Sciatic nerve (tissue), 2 donors: ENCODE measurements at places on chromosomes 1 and 21.

DNA sequence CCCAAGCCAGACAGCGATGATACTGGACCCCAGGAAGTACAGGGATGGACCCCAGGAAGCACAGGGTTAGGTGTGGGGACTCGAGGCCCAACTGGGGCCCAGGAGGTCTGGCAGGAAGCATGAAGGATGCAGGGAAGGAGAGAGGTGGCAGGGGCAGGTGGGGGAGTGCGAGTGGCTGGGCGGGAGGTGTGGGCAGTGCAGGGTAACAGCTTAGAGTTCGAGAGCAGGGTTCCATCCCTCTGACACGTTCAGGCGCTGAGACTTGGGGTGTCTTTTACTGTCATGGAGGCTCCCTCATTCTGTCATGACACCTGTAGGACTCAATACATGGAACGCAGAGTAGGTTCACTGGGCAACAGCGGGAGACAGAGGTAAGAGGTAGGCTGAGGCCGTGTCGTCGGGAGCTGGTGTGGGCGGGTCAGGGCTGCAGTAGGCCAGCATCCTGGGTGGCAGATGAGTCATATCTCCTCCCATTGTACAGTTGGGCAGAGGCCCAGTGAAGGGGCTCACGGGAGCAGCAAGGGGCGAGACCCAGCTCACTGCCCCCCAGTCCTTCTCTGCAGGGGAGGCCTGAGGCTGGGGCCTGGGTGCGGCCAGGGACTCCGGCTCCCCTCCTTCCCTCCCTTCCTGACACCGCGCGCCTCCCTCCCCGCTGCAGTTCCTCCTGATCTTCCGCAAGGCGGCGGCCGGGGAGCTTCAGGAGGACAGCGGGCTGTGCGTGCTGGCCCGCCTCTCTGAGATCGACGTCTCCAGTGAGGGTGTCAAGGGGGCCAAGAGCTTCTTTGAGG, 11.6 kb upstream of the CTRC start:
- peak; percentile 72 for DNase-seq

GRCh38 chr1:17857109-17857499, 102.0 kb downstream of the ACTL8 start:
- DNase-seq = no peak

DNA sequence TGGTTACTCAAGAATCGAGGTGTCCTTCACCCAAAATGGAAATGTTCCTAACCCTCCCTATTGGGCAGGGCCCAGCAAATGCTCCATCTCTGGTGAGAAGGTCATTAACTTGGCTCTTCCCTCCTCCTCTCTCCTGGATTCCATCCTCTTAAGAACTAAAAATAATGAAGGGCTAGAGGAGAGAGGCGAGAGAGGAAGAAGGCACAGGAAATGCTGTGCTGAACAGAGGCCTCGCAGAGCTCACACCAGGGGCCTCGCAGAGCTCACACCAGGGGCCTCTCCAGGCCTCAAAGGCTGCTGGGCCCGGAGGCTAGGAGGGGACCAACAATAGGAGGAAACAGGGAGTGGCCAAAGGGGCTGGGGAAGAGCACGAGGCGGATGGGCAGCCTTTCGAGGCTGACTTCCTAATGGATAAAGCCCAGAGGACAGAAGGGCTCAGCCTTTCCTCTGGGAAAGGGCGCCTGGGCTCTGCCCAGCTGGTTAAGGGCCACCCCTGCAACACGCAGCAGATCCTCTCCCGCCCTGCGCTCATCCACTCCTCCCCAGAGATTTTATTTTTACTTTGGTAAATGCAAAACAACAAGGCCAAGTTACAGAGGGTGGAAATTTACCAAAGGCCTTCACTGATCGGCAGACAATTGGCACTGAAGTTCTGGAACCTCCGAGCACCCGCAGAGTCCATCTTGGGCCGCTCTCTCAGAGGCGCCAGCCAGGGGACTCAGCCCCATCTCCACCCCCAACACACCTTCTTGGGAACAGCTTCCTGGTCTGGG, 78.5 kb downstream of the ITPKB start:
- DNase-seq = no peak

- no peak for DNase-seq
Observed at GRCh38 chr1:168835176-168835575, 106.2 kb upstream of the DPT start.

- DNase-seq = no peak
Observed at GRCh38 chr1:222229672-222230312, 318.1 kb downstream of the HHIPL2 start.

GRCh38 chr1:167620002-167620401, 10.0 kb upstream of the RCSD1 start:
- DNase-seq = no peak

DNA sequence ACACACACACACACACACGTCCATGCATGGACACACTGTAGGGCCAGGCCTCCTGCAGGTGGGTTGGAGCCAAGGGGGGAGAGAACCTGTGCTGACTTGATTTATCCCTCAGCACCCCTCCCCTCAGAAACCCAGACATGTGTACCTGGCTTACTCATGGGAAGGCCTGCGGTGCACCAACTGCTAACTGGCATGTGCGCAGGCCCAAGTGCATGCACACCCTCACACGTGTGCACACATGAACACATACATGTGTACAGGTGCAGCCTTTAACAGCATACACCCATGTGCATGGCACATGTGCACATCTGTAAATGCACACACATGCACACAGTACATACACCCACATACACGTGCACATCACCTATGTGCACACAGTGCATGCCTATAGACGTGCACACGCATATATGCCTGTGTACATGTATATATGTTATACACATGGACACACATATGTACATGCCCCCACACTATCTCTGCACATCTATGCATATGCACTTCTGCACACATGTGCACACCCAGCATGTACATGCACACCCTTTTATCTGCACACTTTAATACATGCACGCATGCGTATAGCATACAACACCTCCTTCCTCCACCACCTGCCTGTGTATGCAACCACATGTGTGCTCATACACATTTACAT, 67.5 kb downstream of the TRIM11 start:
- peak; percentile 43 for DNase-seq

DNA sequence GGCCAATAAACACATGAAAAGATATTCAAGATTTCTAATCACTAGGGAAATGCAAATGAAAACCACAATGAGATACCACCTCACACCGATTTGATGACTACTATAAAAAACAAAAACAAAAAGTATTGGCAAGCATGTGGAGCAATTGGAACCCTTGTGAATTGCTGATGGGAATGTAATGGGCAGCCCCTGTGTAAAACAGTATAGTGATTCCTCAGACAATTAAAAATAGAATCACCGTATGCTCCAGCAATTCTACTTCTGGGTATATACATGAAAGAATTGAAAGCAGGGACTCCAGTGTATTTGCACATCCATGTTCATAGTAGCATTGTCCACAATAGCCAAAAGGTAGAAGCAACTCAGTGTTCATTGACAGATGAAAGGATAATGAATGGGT, 12.9 kb upstream of the C1orf115 start:
- DNase-seq = no peak

- DNase-seq = no peak
Observed at GRCh38 chr1:151982300-151983005, 11.2 kb downstream of the S100A10 start.

GRCh38 chr1:181135437-181135731, 46.9 kb downstream of the IER5 start:
- no peak for DNase-seq

DNA sequence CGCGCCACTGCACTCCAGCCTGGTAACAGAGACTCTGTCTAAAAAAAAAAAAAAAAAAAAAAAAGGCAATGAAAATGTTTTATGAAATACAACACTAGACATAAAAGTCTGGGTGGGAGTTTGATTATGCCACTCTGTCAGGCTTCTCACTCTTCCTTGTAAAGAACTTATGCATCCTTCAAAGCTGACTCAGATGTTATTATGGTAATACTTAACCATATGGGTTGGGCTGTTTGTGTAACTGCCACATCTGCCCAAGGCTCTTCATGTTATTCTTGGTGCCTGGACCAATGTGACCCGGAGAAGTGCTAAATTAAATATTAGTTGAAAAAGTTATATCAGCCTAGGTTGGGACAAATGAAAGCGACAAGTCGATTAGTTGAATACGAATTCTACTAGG, 23.8 kb downstream of the FAM89A start:
- DNase-seq = no peak

- no peak for DNase-seq
Observed at GRCh38 chr1:21955058-21955457, 17.9 kb upstream of the HSPG2 start.

DNA sequence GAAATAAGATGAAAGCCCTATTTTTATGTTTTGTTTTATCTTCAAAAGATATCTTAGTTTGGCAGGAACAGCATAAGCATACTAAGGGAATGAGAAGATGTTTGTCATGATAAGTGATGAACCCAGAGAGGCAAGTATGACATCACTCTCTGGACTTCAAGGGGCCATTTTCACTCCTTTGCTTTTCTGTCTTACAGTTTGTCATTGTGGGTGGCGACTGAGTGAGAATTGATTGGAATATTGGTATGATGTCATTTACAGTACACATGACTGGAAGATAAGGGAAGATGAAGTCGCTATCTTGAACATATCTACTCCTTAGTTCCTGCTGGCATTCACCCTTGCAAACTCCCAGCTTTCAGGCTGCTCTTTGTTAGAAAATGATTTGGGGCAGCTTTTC, 258.1 kb upstream of the RAB4A start:
- no peak for DNase-seq

- DNase-seq = peak; percentile 51
Observed at GRCh38 chr21:46112725-46113215, 14.9 kb downstream of the COL6A2 start.

GRCh38 chr1:233340031-233340555, 12.6 kb downstream of the MAP3K21 start:
- DNase-seq = no peak

DNA sequence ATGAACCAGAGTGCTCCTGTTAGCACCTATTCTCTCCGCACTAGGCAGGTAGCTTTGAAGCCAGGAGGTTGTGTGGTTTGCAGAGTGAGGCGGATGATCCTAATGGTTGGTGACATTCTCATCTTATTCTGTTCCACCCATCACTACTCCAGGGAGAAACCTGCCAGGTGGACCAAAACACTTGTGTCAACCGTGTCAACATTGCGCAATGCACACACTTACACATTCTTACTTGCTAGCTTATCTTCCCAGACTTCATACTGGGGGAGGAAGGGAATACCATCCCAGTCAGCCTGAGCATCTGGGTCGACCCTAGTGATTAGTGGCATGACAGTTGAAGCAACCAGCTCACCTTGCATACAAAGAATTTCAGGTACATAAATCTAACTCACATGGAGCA, 236.9 kb downstream of the RPS6KC1 start:
- DNase-seq = no peak

- DNase-seq = no peak
Observed at GRCh38 chr1:34425785-34426184, 249.1 kb downstream of the C1orf94 start.

GRCh38 chr1:40610156-40610555, 55.3 kb downstream of the RIMS3 start:
- DNase-seq = no peak

DNA sequence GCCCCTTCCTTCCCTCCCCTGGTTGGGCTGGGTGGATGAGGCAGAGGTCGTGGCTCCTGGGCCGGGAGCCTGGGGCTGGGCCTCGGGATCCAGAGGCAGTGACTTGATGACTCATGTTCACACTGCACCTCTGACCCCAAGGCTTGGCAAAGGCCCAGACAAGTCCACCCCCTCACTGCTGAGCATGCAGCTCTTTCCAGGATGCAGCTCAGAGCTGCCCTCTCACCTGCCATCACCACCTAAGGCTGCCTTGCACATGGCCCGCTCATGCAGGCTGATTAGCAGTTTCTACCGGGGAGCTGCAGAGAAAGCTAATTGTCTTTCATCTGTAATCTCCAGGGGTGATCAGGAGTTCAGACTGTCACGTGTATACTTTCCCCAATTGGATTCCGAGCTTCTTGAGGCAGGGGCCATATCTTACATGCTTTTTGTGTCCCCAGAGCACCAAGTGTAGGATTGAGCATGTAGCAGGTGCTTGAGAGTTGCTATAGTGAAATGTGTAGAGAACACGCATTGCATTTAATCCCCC, 62.1 kb downstream of the LRRN2 start:
- peak; percentile 77 for DNase-seq

DNA sequence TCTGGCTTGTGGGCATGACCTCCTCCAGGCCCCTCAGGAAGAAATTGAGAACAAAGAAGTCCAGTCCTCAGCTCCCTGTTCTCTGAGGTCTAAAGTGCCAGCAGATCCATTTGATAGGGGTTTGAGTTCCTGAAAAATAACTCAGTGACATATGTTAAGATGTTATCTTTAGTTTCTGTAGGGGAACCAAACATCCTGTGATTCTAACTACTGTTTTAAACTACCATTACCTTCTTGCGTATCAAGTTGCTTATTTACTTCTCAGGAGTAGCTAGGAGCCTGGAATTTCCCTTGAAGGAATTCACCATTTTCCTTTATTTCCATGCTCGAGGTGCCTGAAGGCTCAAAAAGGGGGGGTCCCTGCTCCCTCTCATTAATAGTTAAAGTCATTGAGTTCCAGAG, 18.8 kb upstream of the LIN9 start:
- DNase-seq = no peak

DNA sequence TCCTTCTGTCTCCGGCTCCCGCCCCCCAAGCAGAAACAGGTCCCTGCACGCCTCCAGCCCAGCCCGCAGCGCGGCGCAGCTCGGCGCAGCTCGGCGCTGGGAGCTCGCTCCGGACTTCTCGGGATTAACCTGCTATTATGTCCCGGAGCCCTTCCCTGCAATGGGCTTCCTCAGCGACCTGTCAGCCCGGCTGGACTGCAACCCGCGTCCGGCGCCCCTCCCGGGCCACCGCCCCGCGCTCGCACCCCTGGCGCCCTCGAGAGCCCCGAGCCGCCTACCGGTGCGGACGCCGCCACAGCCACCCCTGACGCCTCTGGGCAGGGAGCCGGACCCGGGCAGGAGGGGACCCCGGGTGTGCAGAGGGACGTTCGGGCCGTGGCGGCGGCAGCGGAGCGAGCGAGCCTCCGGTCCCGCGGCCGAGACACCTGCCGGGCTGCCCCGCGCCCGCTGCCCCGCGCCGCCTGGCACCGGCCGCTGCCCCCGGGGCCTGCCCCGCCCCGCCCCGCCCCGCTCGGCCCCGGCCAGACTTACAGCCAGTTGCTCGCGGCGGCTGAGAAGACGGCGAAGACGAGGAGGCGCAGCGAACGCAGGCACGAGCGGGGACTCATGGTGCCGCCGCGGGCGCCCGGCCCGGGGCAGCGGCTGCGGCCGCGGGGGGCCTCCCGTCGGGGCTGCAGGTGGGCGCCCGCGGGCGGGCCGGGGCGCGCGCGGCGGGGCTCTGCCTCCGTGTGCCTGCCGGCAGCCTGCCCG, 407 bp downstream of the WNT4 start:
- no peak for DNase-seq

DNA sequence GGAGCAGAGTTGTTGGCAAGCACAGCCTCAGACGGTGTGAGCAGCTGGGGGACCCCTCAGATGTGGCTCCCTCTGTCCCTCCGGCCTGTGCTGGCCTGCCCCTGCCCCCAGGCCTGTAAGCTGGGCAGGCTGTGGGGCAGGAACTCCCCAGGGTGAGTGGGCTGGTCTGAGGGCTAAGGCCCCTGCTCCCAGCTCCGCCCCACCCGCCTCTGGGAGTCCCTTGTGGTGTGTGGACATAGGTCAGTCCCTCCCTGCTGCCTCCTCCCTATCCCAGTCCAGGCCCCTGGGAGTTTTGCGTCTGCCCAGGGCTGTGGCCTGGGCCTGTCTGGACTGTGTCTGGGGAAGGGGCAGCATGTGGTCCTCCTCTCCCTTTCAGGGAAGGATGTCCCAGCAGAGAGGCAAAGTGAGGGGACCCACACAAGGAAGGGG, 3.6 kb upstream of the VWA1 start:
- peak; percentile 79 for DNase-seq
